Stimulated activated CD8-positive, alpha-beta memory T cell treated with anti-CD3 and anti-CD28 coated beads, Interleukin-4, amount 100 ng/mL, for 4 hours (primary cell): ENCODE measurements at places on chromosomes 12 and 14.

- no peak for DNase-seq
Measured at GRCh38 chr14:32468955-32469354, 139.9 kb downstream of the AKAP6 start.

DNA sequence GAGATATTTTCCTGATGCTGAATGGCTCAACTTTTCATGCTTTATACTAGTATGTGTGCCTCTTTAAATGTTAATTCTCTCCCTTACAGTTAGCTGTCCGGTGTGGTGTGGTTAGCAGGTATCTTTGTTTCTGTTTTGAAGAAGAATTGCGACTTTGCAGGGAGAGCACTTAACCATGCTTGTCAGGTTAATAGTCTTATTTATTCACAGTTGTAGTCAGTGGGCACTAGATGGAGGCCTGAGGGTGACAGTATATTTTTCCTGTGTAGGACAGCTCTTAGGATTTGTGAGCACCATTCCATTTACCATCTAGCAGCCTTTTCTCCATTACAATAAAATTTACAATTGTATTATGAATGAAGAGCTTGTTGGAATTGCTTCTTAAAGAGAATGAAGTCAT is 34.9 kb downstream of the PDE3A start:
- no peak for DNase-seq

DNA sequence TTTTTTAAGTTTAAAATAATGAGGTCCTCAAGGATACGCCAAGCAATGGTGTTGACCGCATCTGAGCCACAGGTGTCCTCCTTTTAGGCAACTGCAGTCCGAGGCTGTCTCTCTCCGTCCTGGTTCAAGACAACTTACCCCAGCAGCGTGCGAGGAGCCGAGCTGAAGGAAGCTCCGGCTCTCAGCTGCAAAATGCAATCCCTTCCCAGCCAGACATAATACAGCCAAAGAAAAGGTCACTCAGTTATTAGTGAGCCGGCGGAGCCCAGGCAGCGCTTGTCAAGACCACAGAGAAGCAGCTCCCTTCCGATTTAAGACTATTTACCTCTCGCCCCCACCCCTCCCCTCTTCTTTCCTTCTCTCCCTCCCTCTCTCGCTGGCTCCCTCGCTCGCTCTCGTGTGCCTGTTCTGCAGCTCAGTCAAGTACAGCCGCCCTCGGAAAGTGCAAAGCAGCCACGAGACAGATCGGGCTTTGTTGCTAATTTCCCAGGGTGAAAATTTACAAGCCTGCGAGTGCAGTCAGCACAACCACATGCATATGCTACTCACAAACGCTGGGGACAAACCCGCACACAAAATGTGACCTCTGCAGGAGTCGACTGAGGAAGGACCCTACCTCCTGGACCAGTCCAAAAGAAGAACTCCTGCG is 363 bp upstream of the LMO3 start:
- DNase-seq, result no peak

DNA sequence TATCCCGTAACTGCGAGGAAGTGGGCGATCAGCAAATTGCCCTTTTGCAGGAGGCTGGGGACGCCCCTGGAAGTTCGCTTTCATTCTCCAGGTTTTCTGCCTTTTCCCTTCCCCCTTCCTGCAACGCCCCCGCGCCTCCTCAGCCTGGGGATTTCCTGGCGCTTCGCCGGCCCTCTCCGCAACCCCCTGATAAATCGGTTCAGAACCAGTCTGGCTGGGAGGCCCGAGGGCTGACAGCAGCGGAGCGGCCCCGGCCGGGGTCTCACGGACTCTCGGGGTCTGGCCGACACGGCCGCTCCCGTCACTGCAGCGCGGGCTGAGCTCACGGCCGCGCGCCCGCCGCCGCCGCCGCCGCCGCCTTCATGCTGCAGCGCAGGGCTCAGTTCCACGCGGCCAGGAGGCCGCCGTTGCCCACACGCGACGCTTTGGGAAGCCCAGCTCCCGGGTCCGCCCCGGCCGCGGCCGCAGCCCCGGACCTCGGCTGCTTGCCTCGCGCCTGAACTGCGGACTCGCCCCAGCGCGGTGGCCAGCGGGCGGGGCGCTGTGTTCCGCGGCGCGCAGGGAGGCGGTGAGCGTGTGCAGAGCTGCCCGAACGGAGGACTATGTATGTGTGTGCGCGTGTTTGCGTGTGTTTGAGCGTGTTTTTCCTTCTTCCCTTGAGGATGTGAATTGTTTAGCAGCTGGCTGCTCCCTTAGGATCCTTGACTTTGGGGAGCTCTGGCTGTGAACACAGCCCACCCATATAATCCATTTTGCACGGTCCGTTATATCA is at the start of gene LRFN5:
Gene LRFN5, plus strand, starts transcription at position 345 of the 772 bp plus-strand sequence.
- DNase-seq, result no peak

GRCh38 chr14:76828339-76829012 is 2.3 kb downstream of the LRRC74A start:
- DNase-seq, result no peak

DNA sequence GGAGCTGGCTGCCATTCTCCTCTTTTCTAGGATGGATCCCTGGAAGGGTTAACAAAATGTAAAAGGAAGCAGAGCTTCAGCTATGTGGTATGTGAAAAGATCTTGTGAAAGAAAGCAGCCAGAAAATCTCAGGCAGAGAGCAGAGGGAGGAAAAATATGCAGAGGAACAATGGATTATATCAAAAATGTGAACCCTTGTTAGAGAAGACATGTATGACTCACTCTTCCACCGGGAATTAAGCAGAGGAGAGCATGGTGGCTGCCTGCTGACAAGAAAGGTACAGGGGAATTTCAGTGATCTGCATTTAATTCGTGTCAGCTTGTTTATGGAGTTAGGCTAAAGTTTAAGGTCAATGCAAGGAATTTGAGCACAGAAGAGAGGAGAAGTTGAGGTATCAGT is 46.3 kb downstream of the KCNA1 start:
- DNase-seq, result no peak

DNA sequence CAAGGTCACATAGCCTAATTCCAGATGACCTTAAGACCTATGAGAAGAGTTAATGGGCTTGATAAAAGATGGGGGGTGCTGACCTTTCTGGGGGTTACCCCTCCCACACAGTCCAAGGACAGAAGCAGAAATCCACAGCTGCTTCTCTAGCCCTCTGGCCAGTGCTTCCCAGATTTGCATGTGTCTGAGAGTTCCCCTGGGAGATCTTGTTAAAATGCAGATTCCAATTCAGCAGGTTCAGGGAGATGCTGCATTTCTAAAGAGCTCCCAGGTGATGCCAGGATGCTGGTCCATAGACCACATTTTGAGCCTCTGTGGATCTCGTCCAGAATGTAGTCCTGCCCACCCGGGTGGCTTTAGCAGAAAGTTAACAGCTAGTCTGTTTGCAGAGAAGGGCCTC is 82.1 kb downstream of the WSCD2 start:
- no peak for DNase-seq
